ENCODE measurements at places on chromosomes 2 and 18.

DNA sequence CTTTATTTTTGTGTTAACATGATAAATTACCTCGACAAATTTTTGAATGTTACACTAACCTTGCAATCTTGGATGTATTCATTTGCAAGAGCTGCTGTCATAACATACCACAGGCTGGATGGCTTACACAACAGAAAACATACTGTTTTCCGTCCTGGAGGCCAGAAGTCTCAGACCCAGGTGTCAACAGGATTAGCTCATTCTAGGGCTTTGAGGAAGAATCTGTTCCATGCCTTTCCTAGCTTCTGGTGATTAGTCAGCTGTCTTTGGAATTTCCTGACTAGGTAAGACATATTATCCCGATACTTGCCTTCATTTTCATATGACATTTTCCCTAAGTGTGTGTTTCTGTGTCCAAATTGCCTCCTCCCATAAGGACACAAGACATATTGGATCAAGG lies 188.6 kb upstream of the CDH19 start:
- DNase-seq: no peak

DNA sequence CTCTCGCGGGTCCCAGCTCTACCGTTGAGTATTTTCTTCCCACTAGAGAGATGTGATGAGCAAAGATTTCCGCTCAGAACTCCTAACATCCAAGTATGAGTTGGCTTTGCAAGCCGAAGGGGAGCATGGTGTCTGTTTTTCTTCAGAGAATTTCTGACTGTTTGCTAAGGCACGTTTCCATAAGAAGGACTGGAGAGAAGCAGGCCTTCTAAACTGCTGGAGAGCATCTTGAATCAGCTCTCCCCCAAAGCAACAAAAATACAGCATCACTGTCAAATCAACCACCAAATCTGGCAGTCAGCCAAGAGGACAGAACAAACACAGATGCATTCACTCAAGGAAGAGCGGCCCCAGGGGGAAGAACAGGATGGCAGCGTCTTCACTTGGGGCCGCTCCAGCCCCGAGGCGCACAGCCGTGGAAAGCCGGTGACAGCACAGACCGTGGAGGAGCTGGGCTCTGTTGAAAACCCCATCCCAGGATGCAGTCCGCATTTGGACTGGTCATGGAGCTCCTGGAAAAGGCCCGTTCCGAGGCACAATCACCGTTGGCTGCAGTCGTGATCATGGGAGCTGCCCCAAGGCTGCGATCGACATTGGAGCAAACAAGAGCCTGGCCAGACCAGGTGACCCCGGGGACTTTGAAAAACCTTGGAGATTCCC lies 101.4 kb downstream of the NFATC1 start:
- no peak for DNase-seq

DNA sequence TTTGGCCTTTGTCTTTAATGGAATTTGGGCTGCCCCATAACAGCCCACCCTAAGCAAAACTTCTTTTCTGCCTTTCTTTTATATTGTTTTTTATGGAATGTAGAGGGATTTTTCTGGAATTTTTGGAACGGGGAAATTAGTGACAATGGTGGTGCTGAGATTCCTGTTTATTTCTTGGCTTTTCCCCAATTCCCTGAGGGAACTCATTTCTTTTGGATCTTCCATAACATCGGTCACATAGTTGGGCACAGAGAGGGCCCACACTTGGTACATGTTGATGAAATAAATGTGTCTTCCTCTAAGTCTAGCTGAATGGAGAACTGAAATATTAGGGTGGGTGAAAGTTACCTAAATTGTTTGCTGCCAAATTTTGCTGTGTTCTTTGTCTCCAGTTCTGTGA lies 191.6 kb upstream of the TNP1 start:
- DNase-seq: no peak

DNA sequence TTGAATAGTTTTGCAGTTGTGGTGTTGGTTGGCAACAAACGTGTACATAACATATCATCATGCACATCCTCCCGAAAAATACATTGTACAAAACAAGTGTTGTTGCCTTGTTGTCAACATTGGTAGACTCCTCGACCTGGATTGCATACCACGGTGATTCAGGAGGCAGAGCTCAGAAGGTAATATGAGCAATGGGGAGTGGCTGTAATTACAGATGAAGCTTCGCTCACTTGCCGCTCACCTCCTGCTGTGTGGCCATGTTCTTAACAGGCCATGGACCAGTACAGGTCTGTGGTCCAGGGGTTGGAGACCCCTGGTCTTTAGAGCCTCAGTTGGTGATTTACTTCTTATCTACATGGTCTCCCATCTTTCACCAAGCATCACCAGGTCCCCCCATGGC lies 1423.2 kb upstream of the NXPH2 start:
- no peak for DNase-seq

- no peak for DNase-seq
Observed at GRCh38 chr2:3313781-3314375, 63.7 kb downstream of the EIPR1 start.

- no peak for DNase-seq
Observed at GRCh38 chr2:187819624-187820023, 265.4 kb upstream of the TFPI start.

DNA sequence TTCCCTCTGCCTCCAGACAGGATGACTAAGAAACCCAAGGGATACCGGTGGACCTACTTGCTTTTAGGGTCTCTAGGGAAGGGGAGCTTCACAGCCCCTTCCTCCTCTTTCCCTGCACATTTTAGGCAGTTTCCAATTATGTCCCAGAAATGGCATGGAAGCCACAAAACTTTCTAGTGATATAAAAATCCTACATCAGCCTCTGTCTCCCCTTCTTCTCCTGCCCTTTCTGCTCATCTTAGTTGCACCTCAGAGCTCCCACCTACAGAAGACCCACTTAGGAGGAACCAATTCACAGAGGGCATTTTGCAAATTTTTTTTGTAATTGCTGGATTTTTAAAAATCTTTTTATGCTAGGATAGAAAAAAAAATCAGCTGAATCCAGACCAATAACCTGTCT lies 263.1 kb downstream of the TNS1 start:
- DNase-seq: no peak

GRCh38 chr2:144925886-144926285 lies 406.0 kb upstream of the ZEB2 start:
- no peak for DNase-seq

DNA sequence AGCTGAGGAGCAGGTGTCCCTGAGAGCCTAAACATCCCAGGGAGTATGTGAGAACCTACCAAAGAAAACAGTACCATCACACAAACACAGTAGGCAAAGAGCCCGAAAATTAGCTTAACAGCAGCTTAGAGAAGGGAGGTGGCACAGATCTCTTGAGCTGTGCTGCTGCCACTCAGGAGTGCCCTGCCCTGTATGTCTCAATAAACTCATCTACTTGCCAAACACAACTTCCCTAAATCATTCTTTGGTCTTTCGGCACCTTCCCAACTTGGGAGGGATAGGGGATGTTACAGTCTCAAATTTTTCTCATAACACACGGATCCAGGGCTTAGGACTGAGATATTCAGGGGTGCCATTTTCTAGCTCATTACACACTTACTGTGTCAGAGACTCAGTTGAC lies 45.3 kb upstream of the C1D start:
- no peak for DNase-seq

- no peak for DNase-seq
Observed at GRCh38 chr2:48415836-48416515, 114.0 kb upstream of the STON1 start.

GRCh38 chr2:129205766-129206165 lies 773.7 kb upstream of the RAB6C start:
- DNase-seq: no peak

DNA sequence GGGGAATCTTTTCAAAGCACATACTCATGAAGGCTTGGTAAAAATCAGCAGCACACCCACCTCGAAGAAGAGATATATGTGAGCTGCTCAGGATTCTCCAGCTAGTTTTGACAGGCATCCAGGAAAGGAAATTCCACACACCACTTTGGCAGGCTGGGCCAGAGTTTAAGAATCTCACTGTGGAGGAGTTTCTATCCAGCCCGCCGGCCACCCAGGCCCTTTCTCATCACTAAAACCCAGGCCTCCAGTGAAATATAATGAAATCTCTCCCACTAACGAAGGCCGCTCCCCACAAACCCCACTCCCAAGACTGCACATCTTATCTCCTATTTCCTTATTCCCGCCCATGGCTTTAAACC lies 202.0 kb downstream of the GLI2 start:
- no peak for DNase-seq

DNA sequence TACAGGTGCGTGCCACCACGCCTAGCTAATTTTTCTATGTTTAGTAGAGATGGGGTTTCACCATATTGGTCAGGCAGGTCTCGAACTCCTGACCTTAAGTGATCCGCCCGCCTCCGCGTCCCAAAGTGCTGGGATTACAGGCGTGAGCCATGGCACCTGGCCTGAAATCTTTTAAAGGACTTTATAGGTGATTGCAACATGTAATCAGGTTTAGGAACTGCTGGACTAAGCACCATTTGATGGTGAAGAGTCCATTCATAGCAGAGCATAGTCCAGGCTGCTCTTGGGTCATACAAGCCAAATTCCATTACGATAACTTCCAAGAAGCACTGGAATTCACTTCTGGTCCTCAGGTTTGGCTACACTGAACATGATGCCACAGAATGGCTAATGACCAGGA lies 200.6 kb upstream of the SMAD2 start:
- no peak for DNase-seq

DNA sequence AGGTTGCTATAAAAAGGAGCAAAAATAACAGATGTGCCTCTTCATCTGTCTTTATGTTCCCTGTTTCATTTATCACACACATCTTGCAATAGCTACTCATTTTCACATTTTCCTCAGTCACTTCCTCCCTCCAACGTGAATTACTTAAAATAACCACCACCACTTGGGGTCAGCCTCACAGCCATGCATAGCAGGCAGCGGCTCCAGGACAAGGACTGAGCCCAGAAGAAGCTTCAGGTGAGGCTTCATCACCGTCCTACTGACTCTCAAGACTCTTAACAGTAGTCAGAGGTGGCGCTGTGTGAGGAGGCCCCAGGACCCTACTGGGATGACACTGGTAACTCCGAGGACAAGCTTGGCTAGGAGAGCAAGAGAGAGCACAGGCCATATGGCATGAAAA lies 15.5 kb upstream of the ST8SIA5 start:
- DNase-seq: no peak

Measured in stimulated activated CD8-positive, alpha-beta memory T cell treated with anti-CD3 and anti-CD28 coated beads, Interleukin-7, amount 100 ng/mL, for 1 hour (primary cell).